Esophagus squamous epithelium (tissue), 5 donors: ENCODE measurements at places on chromosomes 1 and 21.

DNA sequence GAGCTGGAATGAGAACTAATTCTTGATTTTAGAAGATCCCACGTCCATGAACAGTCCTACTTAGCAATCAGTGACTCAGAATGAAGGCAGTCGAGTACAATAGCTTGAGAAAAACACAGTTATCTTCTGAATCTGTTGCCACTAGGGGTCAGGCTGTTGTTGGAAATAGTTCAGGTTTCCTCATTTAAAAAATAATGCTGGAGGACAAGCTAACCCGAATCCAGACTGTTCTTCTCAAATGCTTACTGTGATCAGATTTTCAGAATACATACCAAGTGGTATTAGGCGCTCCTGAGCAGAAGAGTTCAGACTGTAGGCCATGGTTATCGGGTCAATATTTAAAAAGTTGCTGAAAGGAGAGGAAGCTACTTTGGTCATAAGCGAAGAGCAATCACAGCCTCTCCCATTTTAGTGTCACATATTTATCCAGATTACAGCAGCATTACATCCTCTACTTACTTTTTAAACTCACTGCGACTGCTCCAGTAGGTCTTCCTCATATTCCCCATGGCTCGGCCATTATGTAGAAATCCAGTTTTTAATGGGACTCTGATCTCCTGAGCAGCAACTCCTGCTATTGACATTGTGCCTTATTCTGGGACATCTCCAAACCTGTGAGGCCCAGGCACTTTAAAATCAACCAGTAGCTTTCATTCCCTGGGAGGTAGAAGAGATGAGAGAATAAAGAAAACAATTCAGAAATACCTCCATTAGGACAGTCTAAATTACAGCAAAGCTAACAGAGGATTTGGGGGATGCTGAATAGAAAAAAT lies 10.9 kb downstream of the ERRFI1 start:
- DNase-seq = no peak

GRCh38 chr1:100323419-100324106 lies 28.7 kb upstream of the CDC14A start:
- DNase-seq = no peak

DNA sequence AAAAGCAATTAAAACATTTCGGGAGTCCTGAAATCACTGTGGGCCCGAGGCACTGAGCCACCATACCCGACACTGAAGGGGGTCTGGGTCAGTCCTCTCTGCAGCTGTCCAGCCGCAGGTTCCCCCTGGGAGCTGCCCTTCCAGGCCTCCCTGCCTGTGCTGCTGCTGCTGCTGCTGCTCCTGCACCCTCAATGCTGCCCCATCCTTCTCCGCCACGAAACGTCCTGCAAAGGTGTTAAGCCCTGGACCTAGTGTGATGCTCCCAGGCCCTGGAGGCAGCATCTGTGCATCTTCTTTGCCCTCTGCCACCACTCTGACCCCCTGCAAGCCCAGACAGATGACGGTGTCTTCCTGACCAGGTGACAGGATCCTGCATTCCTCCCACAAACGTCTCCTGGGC lies 513.3 kb downstream of the NPHP4 start:
- DNase-seq = no peak

GRCh38 chr1:215776336-215776735 lies 209.2 kb downstream of the KCTD3 start:
- no peak for DNase-seq

DNA sequence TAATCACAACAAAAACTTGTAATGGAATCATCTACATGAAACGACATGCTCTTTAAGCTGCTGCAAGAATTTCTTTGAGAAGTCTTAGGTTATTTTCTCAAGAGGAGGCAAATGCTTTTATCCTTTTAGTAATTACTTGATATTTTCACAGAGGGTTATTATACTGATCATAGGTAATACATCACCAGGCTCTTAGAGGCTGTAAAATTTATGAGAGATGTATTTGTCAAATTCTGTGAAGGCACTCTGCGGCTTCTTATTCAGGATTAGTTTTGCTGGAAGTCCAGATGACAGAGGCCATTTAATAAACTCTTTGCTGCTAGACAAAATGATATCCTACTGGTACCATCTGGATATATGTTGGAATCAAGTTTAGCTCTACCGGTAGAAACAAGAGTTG lies 624.3 kb upstream of the BRINP3 start:
- no peak for DNase-seq

- DNase-seq = no peak
Observed at GRCh38 chr1:61079898-61080336, 2.4 kb upstream of the NFIA start.

GRCh38 chr21:38937286-38937790 lies 131.6 kb downstream of the ETS2 start:
- DNase-seq = no peak

GRCh38 chr1:10624256-10625050 lies 149.7 kb downstream of the PEX14 start:
- DNase-seq = no peak

DNA sequence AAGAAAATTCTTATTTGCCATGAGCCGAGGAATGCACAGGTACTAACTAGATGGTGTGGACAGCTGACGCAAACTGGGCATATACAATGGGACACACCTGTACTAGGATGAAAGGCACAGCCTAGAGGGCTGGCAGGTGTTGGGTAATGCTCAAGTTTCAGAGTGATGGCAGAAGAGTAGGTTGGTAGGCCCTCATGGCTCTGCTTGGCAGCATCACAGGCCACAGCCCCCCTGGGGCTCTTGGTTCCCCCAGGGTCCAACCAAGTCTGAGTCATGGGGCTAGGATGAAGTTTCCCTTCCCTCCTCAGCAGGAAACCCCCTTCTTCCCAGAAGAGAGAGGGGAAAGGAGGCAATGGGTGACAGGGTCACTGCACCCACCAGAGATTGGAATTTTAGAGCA lies 35.2 kb downstream of the SPEN start:
- DNase-seq = no peak

DNA sequence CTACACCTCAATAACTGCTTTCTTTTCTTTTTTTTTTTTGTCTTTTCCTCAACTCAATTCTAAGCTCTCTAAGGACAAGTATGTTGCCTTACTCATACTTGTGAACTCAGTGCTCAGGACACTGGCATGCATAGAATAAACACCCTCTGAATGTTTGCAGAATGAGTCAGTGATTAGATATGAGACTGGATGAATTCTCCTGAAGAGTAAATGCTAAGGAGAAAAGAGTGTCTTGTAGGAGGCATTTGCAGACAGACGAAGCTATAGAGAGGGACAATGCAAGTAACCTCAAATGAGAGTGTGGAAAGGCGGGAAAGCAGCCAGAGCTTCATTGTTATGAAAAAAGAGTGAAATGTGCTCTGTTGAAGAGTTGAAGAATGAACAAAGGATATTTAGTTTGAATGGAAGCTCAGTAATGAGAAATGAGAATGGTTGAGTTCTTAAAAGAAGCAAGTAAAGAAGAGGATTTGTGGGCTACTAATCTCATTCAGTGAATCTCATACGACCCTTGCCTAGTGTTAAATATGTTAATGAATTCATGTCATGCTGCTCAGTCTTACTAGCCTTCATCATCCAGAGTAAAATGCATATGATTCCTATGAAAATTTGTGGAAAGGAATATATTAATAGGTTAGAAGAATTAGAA lies 166.1 kb upstream of the DPYD start:
- DNase-seq = no peak

DNA sequence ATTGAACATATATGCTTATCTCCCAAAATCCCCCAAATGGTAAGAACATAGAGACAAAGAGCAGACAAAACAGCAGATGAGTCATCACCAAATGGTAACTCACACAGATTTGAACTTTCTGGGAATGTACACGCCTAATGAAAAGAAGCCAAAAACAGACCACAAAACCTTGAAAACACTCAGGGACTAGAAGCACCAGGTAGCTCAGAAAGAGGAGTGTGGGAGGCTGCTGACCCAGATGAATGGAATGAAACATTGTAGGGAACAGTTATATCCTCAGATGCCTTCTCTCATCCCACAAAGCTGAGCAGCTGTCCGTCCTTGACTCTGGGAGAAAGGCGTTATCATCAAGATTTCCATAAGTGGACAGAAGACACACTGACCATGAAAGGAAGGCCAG lies 307.0 kb upstream of the USP25 start:
- no peak for DNase-seq

GRCh38 chr21:38902608-38903445 lies 97.1 kb downstream of the ETS2 start:
- no peak for DNase-seq

GRCh38 chr1:34165422-34165921 lies 442 bp upstream of the CSMD2 start:
- no peak for DNase-seq

DNA sequence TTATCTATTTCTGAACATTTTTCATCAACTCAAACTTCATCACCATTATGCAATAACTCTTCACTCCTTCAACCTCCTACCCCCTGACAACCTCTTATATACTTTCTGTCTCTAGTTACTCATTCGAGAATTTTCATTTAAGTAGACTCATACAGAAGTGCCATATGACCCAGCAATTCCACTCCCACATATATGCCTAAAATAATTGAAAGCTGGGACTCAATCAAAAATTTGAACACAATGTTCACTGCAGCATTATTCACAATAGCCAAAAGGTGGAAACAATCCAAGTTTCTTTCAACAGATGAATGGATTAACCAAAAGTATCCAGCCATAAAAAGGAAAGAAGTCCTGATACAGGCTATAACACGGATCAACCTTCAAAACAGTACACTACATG lies 24.1 kb downstream of the COL11A1 start:
- no peak for DNase-seq

- DNase-seq = no peak
Observed at GRCh38 chr21:29318354-29318753, 19.6 kb downstream of the BACH1 start.
